ENCODE measurements at places on chromosomes 3 and 15.

DNA sequence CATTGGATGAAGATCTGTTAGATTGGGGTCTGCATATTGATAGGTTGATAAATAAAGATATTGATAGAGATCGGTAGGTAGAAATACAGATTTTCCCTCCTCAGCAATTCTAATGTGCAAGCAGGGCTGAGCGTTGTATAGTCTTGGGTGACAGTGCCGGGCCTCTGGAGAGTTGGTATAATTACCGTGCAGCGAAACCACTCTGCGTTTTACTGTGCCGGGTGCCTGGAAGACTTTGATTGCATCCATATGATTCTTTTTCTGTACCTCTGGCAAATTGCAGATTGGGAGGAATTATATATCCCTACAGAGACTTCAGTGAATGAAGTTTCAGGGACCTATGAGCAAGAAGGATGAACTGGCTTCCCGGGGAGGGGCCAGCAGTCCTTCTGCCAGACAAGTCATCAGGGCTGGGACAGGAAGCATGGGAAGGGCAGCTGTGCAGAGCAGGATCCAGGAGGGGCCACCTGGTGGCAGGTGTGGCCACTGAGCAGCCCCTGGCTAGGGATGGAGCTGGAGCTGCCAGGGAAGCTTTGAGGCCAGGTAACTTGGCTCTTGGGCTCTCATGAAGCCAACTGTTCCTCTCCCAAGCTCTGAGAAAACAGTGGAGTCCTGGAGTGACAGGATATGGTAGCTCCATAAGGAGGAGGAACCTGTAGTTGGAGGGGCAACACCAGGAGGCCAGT, 132.5 kb downstream of the APBA2 start:
- no peak for DNase-seq

DNA sequence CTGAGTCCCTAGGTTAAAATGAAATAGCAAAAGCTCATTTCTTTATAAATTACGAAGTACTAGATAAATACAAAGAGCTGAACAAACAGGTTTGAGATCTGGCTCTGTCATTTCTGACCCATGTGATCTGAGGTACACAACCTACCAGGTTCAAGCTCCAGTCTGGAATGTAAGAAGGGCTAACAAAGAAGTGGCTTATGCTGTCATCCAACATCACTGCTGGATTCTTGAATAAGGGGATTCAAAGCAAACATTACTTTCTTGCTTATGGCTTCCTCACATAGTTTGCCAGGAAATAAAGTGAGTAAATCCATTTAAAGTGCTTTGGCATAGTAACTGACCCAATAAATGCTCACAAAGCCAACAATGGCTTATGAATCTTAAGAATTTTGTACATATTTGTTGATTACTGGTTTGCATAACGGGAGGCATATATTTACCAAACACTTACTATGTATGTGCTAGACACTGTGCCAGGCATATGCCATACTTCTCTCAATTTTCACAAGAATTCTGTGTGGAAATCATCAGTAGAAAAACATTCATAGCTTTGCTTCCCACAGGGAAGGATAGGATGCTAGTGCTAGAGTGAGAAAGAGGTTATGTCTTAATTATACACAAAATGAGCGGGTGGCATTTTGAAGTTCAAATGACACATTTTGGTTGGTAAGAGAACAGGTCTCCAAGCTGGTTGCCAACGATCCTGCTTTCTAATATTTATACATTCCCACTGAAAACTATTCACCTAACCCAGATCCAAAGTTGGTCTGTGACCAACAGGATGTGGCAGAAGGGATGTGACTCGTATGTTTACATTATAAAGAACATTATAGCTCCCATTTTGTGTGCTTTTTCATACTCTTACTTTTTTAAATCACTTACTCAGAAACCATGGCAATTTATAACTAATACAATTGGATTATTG, 38.7 kb upstream of the CSPG5 start:
- no peak for DNase-seq

DNA sequence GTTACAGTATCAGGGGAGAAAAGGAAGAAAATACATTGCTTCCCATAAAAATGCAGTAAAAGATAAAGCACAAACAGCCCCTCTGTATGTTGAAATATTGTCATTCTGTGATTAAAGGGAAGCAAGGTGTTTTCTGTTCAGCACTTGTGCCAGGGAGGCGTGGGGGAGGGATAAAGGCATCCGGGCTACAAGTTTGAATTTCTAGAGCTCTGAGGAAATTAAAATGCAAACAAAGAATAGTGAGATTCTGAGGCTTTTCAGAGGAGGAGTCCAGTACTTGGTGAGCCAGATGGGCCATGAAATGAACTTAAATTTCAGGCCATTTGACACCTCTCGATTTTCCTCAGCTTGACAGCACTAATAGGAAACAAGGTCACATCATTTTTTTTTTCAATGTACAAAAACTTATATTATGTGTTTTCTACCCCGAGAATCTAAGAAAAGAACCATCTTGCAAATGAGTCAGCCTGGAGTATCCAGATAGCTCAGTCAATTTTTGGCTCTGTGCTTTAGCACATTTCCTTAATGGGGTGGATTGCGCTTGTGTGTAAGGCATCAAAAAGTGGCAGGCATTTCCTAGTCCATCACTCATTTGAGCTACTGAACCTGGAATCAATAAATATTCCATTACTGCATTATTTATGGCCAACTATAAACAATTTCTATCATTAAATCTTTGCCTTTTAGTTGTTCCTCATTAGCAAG, 640.8 kb upstream of the TBL1XR1 start:
- no peak for DNase-seq

DNA sequence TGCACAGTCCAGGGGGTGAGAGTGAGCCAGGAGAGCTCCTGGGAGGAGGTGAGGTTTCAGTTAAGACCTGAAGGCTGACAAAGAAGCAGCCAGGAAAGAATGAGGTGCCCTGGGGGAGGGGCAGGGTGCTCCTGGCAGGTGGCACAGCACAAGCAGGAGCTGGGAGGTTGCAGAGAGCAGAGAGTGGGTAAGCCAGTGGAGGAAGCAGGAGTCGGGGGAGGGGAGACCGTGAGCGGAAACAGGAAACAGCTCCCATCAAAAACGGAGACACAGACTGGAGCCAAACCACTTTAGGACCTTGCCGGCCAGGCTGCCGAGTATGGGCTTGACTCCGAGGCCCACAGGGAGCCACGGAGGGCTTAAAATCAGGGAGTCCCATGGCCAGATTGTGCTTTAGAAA, 12.1 kb upstream of the FBLN2 start:
- DNase-seq = no peak

DNA sequence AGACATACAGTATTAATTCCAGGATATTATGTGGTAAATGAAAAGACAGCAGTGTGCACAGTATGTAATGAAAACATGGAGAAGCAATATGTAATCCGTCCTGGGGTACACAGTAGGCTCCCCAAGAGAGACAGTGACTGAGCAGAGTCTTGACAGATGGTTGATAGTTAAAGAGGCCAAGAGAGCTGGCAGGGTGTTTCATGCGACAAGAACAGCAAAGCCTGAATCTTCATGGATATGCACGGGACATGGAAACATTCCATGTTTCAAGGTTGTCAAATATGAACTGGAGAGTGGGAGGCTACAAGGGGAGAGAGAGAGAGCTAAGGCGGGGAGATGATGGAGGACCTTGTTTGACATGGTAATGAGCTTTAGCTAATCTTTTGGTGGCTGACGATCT, 338.4 kb downstream of the IL5RA start:
- no peak for DNase-seq

- DNase-seq = no peak
These were observed 760.4 kb downstream of the ZPLD1 start for GRCh38 chr3:103195216-103195615.

GRCh38 chr3:86929046-86929445, 61.9 kb downstream of the VGLL3 start:
- no peak for DNase-seq

DNA sequence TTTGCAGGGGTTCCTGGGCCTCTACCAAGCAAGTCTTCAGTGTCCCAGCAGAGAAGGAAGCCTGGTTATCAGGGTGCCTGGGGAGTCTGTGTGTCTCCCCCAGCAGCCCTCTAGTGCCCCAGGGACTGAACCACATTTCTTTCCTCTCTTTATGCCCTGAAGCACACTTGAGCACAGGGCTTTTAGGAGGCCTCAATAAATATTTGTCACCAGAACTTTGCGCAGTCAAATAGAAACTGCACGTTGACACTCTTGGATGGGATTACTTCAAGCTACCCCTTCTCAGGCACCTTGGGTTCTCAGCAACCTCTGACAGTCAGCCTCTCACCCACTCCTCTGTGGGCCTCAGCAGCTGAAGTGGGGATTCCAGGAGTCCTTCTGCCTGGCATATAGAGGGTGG, 226.6 kb upstream of the HES1 start:
- DNase-seq = no peak

GRCh38 chr15:34651997-34652725, 68.7 kb upstream of the GOLGA8B start:
- no peak for DNase-seq

DNA sequence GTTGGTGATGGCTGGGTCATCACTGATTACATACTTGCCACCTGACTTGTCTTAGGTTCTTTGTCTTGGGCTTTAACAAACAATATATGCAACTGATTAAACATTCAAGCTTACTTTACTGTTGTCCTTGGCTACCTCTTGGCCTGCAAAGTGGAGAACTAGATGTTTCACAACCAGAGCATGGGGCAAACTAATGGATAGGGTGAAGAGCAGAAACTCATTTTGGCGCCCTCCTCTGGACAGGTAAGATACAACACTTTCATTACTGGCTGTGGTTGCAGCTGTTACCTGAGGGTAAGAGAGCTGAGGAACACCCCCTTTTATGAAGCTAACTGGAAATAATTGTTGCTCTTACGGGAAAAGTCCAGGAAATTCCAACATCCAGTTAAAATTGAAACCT, 262.1 kb downstream of the NAALADL2 start:
- no peak for DNase-seq

GRCh38 chr15:26294059-26294689, 431.0 kb upstream of the ATP10A start:
- no peak for DNase-seq

- DNase-seq = no peak
These were observed 163.8 kb upstream of the ARHGEF26 start for GRCh38 chr3:153957421-153957820.

DNA sequence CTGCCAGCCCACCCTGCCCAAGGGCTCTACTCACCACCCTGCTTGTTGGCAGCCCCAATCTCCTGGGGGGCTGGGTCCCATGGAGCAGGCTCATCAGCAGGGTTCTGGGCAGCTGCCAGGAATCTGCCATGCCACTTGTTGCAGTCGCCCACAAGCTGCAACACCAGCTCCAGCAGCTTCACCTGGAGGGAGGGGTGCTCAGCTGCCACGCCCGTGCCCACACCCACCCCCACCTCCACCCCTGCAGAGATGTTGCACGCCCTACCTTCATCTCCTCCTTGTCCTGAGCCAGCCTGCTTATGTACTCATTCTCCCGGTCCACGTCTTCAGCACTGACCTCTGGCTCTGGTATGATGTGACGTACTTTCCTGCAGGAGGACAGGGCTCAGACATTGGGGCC, 77.9 kb upstream of the C2CD4B start:
- no peak for DNase-seq

DNA sequence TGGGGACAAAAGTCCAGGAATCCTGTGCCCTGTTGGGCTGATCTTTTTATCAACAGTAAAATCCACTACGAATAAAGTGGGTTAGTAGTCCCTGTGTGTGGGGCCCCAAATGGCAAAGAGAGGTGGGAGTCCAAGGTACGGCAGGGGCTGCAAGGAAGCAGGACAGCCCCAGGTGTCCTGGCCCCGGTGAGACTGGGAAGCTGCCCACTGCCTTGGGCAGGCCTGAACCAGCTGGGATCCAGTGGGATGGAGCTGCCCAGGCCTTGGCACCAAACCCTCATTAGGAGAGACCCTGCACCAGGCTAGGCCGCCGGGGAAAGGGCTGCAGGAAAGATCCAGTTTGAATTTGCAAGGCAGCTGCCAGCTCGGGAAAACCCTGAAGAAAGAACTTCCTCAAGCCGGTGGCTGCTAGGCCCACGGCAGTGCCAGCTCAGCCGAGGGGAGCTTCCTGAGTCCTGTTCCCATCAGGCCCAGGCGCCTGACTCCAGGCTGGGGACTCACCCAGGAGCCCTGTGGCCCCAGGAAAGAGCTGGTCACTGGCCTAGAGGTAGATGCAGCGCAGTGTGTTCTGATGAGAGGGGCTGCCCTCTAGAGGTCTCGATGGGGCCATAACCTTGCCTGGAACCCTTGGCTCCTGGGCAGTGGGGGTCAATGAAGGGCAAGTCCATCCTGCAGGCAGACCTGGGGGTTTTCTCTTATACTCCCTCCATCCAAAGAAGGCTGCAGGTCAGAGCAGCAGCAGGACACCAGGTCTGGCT, 14.4 kb upstream of the GNAI2 start:
- DNase-seq = no peak

GRCh38 chr3:54538346-54538745, 389.5 kb downstream of the LRTM1 start:
- DNase-seq = no peak

DNA sequence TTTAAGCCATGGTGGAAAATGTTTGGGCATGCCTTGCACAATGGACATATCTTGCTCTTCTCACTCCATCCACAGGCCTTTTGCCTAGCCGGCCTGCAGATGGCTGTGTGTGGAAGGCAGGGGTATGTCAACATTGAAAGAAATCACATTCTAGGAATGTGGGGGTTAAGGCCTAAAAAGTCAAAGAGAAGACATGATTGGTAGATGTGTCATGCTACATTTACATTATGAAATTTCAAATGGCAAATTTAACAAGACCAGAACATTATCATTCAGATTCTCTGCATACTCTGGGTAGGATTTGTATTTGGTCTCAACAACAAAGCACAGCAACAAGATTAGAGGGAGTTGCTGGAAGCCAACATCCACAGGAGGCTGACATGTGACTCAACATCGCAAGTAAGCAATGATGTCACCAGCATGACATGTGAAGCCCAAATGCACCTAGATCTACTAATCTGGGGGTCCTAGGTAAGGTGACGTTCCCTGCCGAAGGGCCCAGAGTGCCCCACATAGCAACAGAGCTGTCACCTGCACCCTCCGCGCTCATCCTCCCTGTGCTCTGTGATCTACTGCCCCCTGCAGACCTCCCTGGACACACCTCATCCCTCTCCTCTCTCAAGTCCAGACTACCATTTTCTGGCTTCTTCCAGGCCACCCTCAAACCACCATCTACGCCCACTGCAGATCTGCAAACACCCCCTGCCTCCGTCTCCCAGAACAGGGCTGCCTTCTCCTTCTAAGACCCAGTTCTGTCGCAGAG, 39.4 kb downstream of the CLDN18 start:
- DNase-seq = no peak

DNA sequence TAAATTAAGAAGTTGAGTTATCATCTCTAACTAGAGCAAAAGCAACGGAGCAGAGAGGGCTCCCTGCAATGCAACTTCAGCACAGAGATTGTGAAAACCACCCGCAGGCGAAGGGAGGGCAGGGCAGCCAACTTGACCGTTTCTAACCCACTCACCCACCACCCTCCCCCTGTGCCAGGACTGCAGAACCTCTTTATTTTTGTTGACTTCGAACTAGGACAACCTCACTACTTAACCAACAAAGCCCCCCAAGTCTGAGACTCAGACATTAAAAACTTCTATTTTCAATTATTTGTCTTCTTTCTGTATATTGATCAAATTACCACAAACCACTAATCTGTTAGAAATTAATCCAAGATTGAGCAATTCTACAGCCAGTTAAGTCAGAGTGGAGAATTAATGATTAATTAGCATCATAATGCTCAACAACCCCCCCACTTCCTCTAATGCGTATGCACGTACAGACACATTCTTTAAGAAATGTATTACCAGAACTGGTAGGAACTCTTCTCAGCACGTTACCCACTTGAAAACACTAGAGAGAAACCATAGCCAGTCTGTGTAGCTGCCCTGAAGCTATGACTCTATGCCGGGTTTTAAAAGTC, 2.0 kb downstream of the MGLL start:
- DNase-seq = no peak

Data from T-cell (primary cell).